ENCODE measurements at places on chromosomes 16 and 17. TPM values are rescaled to one million over a fixed set of nuclear protein-coding genes. Genes with fewer than 3 reads are reported as not detected.

GRCh38 chr17:81570964-81571363, 18.8 kb upstream of the FAAP100 start:
- peaks cover 54% of the 10 kb centered on the region for H3K36me3 ChIP-seq
- no peaks in the 10 kb centered on the region for H3K27me3 ChIP-seq
- H3K4me1 ChIP-seq = peaks cover 23% of the 10 kb centered on the region
- no peak overlapping the region for H3K4me3 ChIP-seq

Gene ASIC2
- polyA plus RNA-seq = 0.15 TPM

DNA sequence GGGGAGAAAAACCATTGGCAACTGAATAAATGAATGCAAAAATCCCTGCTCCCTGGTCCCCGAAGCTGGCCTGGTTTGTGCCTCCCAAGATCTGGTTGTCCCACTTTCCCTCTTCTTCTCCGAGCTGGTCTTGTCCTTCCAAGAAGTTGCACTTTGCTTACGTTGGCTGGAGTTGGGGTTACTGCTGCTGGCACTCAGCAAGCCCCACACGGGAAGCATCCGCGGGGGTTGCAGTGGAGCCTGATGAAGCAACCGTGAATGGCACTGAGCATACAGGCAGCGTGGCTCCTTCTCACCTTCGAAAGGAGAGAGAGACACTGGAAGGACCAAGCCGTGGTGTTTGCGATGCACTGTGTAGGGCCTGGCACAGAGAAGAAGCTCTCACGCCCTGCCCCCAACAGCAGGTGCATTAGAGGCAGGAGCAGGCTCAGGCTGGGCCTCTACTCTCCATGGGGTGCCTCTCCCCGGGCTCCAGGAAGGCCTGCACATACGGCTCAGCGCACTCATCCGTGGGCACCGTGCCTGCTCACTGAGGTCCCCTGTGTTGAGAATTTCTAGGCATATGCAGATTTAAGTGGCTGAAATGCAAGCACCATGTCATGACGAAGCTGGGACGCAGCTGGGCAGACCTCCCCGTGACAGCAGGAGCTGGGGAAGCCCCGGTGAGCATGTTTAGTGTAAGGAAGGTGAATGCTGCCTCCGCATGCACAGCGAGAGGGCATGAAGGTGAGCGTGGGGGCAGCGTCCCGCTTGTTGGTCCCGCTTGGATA, 12.1 kb downstream of the CA5A start:
- no peak overlapping the region for H3K27ac ChIP-seq
- H3K27me3 ChIP-seq = peaks cover 50% of the 10 kb centered on the region
- H3K4me1 ChIP-seq = no peaks in the 10 kb centered on the region
- DNase-seq = no peak
- H3K4me3 ChIP-seq = no peak overlapping the region

DNA sequence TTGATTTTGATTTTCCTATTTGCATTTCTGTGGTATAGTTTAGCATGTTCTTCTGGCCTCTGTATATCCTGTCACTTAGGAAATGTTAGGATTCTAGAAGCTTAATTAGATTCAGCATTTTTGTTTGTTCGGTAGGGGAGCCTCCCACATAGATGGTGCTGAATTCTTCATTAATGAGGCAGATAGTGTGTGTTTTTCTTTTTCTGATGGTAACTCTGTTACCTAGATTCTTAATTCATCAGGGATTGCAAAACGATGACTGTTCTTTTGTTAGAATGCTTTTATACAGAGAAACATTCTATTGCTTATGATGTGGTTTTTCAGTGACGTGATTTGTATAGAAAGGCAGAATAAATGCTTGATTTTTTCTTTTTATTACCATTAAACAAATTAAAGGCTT, 19.0 kb downstream of the BANP start:
- H3K36me3 ChIP-seq = peaks cover 3% of the 10 kb centered on the region
- H3K27me3 ChIP-seq = no peaks in the 10 kb centered on the region
- DNase-seq = peak; percentile 69
- peak overlapping the region; percentile 63 for H3K27ac ChIP-seq
- peaks cover 24% of the 10 kb centered on the region for H3K4me1 ChIP-seq

GRCh38 chr17:80315517-80316182, 55.0 kb downstream of the RNF213 start:
- no peak overlapping the region for H3K4me3 ChIP-seq
- H3K27ac ChIP-seq = no peak overlapping the region
- H3K36me3 ChIP-seq = peaks cover 60% of the 10 kb centered on the region
- no peak for DNase-seq
- H3K4me1 ChIP-seq = no peaks in the 10 kb centered on the region
- no peaks in the 10 kb centered on the region for H3K27me3 ChIP-seq

DNA sequence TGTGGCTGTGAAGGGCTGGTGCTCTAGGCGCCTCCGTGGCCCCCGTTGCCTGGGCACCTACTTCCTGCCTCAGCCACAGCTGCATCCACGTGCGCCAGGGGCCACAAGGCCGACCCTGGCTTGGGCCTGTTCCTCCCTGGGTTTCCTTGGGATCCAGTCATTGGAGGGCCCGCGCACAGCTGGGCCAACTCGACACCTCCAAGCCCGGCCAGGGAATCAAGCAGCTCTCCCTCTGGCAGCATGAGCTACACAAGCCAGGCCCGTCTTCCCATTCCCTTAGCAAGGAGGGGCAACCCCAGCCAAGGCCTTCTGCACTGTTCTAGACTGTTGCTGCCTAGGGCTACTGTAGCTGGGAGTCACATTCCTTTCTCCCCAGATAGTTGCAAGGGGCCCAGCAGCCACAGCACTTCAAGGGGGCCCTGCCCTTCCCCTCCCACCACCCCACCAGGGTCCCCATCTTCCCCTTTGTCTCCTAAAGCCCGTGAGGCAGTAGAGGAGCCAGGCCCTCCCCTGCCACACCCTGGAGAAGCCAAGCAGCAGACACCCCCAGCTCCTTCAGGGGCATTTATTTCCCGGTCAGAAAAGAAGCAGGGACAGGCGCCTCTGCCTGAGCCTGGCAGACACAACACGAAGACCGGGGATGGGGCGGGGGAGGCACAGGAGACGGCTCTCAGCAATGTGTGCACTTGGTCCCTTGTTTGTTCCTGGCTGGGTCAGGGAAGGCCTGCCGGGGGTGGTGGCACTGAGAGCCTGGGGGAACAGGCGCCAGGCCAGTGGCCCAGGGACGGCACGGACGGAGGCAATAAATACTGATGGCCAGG, 3.8 kb downstream of the ARHGDIA start:
- DNase-seq = peak; percentile 52
- H3K4me3 ChIP-seq = no peak overlapping the region
- peaks cover 34% of the 10 kb centered on the region for H3K4me1 ChIP-seq
- H3K27ac ChIP-seq = peak overlapping the region; percentile 81
- no peaks in the 10 kb centered on the region for H3K27me3 ChIP-seq
- peaks cover 46% of the 10 kb centered on the region for H3K36me3 ChIP-seq

Gene TEKT1
- not detected for polyA plus RNA-seq

DNA sequence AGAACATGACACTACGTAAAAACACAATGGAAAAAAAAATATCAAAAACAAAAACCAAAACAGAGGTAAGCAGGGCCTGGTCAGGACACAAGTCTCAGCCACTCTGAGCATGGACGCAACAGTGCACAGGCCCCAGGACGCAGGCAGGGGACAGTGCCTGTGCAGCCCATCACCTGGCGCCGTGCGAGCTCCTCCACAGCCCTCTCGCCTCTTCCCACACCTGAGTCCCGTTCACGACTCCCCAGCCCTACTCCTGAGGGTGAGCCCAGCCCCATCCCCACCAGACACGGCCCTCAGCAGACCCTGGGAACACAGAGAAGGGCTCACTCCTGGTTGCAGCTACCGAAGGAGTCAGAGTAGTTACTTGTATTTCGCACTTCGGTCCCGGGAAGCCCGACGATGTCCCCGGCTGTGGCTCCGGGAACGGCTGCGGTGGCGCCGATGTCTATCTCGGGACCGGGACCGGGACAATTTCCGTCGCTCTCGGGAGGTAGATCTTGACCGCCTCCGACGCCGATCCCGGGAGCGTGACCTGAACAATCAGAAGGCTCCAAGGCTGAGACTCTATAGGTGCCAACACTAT, 9.4 kb downstream of the HBQ1 start:
- H3K27ac ChIP-seq = no peak overlapping the region
- DNase-seq = no peak
- H3K27me3 ChIP-seq = no peaks in the 10 kb centered on the region
- peaks cover 67% of the 10 kb centered on the region for H3K36me3 ChIP-seq

GRCh38 chr16:50269061-50269705, 2.8 kb downstream of the ADCY7 start:
- DNase-seq = no peak
- peaks cover 19% of the 10 kb centered on the region for H3K4me1 ChIP-seq
- no peak overlapping the region for H3K4me3 ChIP-seq
- H3K27me3 ChIP-seq = no peaks in the 10 kb centered on the region
- peaks cover 2% of the 10 kb centered on the region for H3K36me3 ChIP-seq

DNA sequence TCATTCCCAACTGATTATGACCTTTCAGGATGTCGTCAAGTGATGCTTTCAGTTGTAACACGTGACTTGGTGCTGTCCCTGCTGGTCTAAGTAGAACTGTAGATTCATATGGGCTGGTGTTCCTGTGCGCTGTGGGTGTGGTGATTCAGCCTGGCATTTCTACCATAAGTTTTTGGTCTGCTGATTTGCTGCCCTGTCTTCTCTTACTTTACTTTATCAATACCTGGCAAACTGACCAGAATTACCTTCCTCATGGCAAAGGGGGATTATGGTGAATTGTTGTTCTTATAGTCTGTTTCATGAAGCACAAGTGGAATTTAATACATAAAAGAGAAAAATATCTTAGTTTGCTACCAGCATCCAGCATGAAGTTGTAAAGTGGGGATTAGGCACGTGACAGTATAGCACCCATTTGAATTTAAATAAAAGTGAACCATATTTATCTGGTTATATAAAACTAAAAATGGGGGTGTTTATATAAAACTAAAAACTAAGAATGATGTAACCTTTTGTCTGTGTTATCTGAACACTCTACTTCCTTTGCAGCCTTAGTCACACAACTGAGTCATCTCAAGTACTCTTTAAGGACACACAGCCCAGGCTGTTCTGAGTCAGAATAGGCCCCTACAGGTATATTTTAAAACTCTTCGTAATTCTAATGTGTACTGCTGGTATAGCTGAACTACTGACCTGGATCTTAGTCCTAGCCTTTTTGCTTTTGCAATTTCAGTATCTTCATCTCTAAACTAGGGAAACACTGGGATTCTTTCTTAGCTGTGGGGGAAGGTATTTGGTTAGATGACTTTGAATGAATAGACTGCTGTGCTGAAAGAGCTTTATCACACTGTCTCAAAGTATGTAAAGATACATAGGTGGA, 28.3 kb downstream of the TTC19 start:
- H3K4me3 ChIP-seq = no peak overlapping the region
- H3K36me3 ChIP-seq = peaks cover 36% of the 10 kb centered on the region
- DNase-seq = peak; percentile 97
- no peaks in the 10 kb centered on the region for H3K27me3 ChIP-seq
- peak overlapping the region; percentile 89 for H3K27ac ChIP-seq

GRCh38 chr16:65727534-65728137, 605.8 kb upstream of the CDH11 start:
- H3K36me3 ChIP-seq = no peaks in the 10 kb centered on the region
- peaks cover 2% of the 10 kb centered on the region for H3K4me1 ChIP-seq
- peaks cover 23% of the 10 kb centered on the region for H3K27me3 ChIP-seq
- no peak overlapping the region for H3K27ac ChIP-seq

Gene TBC1D3
- polyA plus RNA-seq = not detected

- no peak overlapping the region for H3K4me3 ChIP-seq
- DNase-seq = no peak
- no peaks in the 10 kb centered on the region for H3K27me3 ChIP-seq
- no peak overlapping the region for H3K27ac ChIP-seq
- H3K36me3 ChIP-seq = no peaks in the 10 kb centered on the region
- no peaks in the 10 kb centered on the region for H3K4me1 ChIP-seq
Measured at GRCh38 chr17:8941980-8942622, 23.4 kb downstream of the PIK3R5 start.

GRCh38 chr16:63192980-63193379, 1156.7 kb upstream of the CDH8 start:
- no peaks in the 10 kb centered on the region for H3K27me3 ChIP-seq
- no peaks in the 10 kb centered on the region for H3K4me1 ChIP-seq
- no peak overlapping the region for H3K27ac ChIP-seq
- H3K4me3 ChIP-seq = no peak overlapping the region
- no peak for DNase-seq

GRCh38 chr16:58018803-58019202, 6.8 kb upstream of the MMP15 start:
- peaks cover 9% of the 10 kb centered on the region for H3K36me3 ChIP-seq
- peaks cover 12% of the 10 kb centered on the region for H3K4me1 ChIP-seq
- H3K27me3 ChIP-seq = no peaks in the 10 kb centered on the region
- no peak overlapping the region for H3K27ac ChIP-seq
- no peak overlapping the region for H3K4me3 ChIP-seq

DNA sequence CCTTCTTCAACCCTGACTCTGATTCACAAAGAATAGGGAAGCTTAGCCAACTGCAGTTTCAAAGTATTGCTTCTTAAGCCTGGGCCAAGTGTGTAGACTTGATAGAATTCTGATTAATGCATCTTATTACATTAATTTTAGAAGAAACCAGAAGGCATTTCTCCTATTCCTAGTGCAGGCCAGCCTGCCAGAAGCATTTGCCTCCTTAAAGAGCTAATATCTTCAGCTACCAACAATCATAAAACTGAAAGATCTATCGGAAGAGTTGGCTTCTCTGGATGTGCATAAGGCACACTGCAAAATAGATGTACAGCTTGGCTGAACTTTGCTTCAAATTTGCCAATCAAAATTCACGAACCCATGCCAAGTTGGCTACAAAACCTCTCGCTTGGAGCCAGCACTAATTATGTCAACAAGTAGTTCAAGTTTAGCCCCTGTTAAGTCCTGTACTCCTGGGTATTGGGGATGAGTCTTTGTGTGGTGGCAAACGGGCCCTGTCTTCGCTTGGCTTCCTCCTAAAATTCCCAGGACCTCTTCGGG, 717.8 kb downstream of the WWOX start:
- H3K4me3 ChIP-seq = no peak overlapping the region
- H3K27ac ChIP-seq = no peak overlapping the region
- H3K27me3 ChIP-seq = no peaks in the 10 kb centered on the region

Gene HSPB9
- not detected for polyA plus RNA-seq

DNA sequence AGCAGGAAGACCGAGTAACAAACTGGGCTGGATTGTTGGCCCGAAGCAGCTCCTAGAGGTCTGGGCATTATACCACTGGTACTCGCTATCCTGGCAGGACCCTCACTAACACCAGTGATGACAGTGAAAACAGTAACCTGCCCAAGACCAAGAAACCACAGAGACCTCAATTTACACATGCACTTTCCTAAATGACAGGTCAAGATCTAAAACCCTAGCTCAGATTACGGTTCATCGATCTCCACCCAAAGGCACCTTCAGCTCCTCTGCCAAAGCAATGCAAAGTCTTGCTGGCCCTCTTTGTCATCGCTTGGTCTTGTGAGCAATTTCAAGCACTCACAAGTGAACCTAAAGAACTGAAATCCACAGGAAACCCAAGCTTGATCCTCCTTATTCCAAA, 1.5 kb downstream of the PIP4K2B start:
- H3K27ac ChIP-seq = peak overlapping the region; percentile 30
- DNase-seq = peak; percentile 18
- H3K4me3 ChIP-seq = peak overlapping the region; percentile 61
- no peaks in the 10 kb centered on the region for H3K27me3 ChIP-seq

All from IMR-90 (cell line).